ENCODE measurements at places on chromosomes 2 and 18. TPM values are rescaled to one million over a fixed set of nuclear protein-coding genes. Genes with fewer than 3 reads are reported as not detected.

The SLC8A1 gene
- polyA plus RNA-seq: 2.5 TPM

The PDK1 gene
- polyA plus RNA-seq: 42.0 TPM

DNA sequence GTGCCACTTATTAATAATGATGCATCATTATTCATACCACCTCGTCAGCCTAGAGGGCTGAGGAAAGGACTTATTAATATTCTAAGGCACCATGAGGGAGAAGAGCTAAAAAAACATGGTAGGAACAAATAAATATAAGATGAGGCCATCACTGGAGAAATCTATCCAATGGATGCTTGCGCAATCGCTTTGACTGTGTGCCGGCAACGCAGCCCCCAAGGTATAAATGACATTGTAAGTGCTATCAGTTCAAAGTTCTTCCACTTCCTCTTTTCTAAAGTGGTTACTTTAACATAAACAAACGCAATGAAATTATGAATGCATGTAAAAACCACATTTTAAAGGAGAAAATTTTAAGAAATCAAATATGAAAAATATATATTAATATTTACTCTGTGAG lies 164.6 kb downstream of the EIPR1 start:
- H3K27ac ChIP-seq: no peak overlapping the region
- no peaks in the 10 kb centered on the region for H3K4me1 ChIP-seq
- H3K27me3 ChIP-seq: no peaks in the 10 kb centered on the region

DNA sequence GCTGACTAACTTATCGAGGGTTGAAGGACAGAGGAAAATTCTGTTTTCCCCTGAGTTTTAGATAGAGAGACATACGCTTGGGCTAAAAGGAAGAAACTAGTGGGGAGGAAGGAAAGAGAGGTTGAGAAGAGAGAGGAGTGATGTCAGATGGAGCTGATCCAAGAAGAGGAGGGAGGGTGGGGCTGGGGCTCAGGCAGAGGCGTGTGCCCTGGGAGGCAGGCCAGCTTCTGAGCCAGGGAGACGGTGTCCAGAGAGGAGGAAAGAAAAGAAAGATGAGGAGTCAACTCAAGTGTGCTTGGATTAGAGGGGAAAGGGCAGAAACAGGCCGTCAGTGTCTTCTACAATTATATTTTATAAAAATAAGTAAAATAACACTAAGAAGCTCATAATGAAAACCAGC lies 56.2 kb downstream of the EMILIN2 start:
- no peak overlapping the region for H3K27ac ChIP-seq
- peaks cover 22% of the 10 kb centered on the region for H3K27me3 ChIP-seq
- H3K4me1 ChIP-seq: peaks cover 19% of the 10 kb centered on the region
- H3K36me3 ChIP-seq: no peaks in the 10 kb centered on the region

GRCh38 chr2:165474619-165475276 lies 5.2 kb downstream of the CSRNP3 start:
- peak; percentile 52 for DNase-seq
- H3K4me3 ChIP-seq: no peak overlapping the region
- no peaks in the 10 kb centered on the region for H3K27me3 ChIP-seq
- no peaks in the 10 kb centered on the region for H3K36me3 ChIP-seq

DNA sequence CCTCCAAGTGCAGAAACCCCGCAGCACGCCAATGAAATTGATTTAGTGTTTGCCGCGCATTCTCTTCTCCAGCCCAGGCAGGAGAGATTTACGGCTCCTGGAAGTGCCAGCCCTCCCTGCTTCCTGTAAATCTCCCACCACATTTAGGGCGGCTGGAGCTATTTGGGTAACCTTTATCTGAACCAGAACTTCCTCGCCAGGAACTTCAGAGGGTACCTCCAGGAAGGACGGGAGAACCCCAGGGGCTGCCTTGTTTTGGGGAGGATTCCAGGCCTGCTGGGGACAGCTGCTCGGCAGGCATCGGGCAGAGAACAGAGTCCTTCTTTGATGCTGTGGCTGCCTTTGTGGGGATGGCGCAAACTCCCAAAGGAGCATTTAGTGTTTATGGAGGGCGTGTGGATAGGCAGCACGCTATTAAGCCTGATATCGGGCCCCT lies 122.0 kb upstream of the MYCN start:
- DNase-seq: no peak
- no peaks in the 10 kb centered on the region for H3K4me1 ChIP-seq
- no peaks in the 10 kb centered on the region for H3K27me3 ChIP-seq
- no peak overlapping the region for H3K4me3 ChIP-seq
- H3K27ac ChIP-seq: no peak overlapping the region

The KCNF1 gene
- 0.19 TPM for polyA plus RNA-seq

GRCh38 chr2:123434546-123435395 lies 590.3 kb upstream of the CNTNAP5 start:
- DNase-seq: no peak
- no peak overlapping the region for H3K4me3 ChIP-seq
- no peak overlapping the region for H3K27ac ChIP-seq
- no peaks in the 10 kb centered on the region for H3K4me1 ChIP-seq

Data from GM23338 (cell line).